ENCODE measurements at places on chromosomes 6 and 20.

DNA sequence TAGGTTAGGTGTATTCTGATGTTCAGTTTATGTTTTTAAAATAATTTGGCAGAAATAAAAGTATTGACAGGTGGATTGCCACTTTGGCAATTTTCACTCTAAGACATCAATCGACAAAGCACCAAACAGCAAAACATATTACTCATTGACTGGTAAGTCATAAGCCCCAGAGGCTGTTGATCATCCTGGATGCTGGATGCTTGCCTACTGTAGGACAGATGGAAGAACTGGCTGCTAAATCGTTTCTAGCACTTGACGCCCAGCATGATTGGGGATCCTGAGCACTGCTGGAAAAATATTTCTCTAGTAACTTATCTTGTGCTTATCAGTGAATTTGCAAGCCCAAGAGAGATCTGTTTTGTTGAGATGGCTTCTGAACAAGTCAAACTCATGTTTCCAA lies 1001.9 kb upstream of the FLRT3 start:
- no peak for DNase-seq

DNA sequence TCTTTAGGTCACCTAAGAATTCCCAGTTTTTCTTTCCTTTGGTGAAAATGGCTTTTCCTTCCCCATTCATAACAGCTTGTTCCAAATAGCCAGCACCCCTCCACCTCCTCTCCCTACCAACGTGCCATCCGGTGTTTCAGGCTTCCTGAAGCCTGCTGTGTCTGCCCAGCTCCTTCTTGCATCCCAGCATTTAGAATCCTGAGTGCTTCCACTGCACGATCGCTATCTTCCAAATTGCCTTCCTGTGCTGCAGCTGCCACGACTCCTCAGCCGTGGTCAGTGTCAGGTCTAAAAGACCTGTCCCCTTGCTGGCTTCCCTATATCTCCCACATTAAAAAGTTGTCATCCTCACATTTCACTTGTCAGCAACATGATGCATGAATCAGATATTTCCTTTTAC lies 550.3 kb upstream of the JARID2 start:
- DNase-seq = no peak

DNA sequence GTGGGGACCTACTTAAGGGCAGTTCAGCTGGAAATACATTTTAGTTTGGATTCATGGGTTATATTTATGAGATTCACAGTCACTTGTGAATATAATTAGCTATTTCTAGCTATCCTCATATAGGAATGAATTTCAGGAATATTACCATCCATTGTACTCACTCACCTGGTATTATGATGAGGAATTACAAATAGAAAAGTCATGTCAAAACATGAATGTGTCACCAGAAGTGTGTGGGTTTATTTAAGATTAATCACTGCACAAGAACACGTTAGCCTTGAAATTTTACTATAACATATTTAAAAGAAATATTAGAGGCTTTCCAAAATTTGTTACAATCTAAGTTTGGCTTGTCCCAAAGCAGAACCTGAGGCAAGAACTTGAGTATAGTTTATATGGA lies 510.5 kb downstream of the PHF3 start:
- no peak for DNase-seq

- no peak for DNase-seq
These were observed 338.2 kb upstream of the ZFP64 start for GRCh38 chr20:52529826-52530225.

DNA sequence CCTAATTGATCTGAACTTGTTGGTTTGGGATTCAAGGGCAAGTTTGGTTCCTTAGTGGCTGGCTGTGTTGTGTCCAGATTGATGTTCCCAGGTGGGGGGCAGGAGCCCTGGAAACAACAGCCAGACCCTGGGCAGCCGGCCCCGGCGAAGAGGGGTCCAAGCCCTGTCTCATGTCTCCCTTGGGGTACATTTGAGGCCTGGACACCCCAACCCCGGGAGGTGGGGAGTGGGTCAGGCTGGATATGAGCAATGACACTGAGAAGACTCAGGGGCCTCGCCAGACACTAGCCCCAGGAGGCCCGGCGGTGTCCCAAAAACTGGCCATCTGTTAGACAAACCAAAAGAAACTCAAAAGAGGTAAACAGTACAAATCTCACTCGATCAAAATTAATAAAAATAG lies 79.6 kb downstream of the YTHDF1 start:
- DNase-seq = no peak

GRCh38 chr20:61803915-61804751 lies 261.5 kb downstream of the TAF4 start:
- DNase-seq = no peak

DNA sequence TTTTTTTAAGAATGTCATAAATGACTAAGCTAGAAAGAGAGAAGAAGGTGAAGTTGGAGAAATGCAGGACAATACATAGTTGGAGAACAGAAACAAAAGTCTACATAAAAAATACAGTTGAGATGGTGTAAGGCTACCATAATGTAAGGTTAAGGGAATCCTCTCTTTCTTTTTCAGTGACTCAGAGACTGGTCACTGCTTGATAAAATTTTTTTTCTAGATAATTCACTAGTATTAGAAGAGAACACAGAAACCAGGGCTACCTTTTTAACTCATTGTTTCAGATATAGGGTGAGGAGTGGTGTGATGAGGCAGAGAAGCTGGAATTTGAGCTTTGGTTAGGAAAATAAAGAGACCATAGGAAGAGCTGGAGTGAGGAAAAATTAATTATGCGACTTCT lies 18.2 kb upstream of the EDN1 start:
- DNase-seq = no peak

GRCh38 chr6:150478656-150479545 lies 110.1 kb downstream of the IYD start:
- no peak for DNase-seq

- DNase-seq = no peak
These were observed 73.9 kb downstream of the UBR2 start for GRCh38 chr6:42637681-42638080.
